ENCODE measurements at places on chromosomes 5 and 9.
A peak's percentile ranks its signal among the peaks of the same experiment; 100 is the strongest.

- DNase-seq, result no peak
Measured at GRCh38 chr9:96026655-96027213, 151.2 kb downstream of the ERCC6L2 start.

DNA sequence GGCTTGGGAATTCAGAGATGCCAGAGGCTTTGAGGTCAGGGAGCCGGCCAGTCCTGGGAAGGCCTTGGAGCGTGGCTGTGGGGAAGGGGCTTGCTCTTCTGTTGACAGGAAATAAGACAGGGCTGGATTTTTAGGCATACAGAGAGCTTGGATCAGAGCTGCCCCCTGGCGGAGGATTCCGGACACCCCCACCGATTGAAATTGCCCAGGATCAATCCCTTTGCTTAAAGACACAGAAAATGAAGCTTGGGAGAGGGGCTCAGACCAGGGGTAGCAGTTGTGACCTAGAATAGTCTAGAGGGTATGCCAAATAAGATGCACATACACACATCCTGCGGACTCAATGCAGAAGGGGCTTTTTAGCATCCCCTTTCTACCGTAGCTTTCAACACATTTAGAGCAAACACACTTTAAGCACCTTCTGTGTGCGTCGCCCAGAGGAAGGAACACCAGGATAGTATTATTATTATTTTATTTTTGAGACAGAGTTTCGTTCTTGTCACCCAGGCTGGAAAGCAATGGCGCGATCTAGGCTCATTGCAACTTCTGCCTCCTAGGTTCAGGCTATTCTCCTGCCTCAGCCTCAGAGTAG, 1.7 kb upstream of the NTMT1 start:
- no peak for DNase-seq

- no peak for DNase-seq
Measured at GRCh38 chr5:60014331-60014730, 120.8 kb upstream of the PDE4D start.

GRCh38 chr5:131064669-131065371, 100.2 kb downstream of the HINT1 start:
- DNase-seq, result no peak

DNA sequence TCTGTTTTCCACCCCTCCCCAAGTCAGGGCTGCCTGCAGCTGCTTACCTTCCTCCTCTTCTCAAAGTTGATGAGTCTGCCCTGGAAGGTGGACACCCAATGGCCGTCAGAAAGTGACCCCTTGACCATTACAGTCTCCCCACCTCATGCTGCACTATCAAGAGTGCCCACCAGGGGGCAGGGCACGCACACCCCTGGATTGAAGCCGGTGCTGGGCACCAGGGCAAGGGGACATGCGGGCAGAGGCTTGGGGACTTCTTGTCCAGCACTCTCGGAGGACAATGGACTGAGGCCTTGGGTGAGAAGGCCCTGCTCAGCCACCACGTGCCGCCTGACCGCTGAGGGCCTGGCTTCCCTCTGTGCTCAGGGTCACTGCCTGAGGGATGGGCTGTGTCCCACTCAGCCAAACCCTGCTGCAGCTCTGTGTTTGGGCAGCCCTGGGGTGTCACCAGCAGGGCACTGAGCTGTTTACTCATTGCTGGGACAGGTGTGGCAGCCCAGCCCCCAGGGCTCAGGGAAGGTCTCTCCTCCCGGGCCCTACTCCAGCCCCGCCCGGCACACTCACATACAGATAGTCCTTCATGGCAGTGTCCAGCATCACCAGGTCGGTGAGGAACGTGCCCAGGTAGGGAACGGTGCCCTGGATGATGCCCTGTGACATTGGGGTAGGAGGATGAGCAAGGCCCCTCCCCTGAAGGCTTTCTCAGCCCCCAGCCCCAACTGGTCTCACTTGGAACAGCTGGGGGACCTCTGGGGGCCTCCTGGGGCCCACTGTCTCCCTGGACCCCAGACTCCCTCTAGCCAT, 17.7 kb downstream of the RALGDS start:
- peak; percentile 60 for DNase-seq

DNA sequence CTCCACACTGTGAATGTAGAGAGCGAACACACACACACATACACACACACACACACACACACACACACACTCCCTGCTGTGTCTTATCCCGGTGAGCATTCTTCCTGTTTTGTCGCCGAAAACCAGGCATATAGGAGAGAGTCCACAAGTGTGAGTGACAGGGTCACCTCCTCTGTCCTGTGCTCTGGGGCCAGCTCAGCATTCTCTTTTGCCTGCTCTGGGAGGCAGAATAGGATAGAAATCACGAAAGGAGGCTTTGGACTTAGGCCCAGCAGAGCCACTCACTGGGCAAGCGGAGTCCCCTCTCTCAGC, 3.0 kb downstream of the LAMC3 start:
- peak; percentile 27 for DNase-seq
